ENCODE measurements at places on chromosomes 7 and 10. TPM values are rescaled to one million over a fixed set of nuclear protein-coding genes. Genes with fewer than 3 reads are reported as not detected.

- H3K4me3 ChIP-seq = no peak overlapping the region
- DNase-seq = no peak
- no peaks in the 10 kb centered on the region for H3K27me3 ChIP-seq
- no peaks in the 10 kb centered on the region for H3K36me3 ChIP-seq
- H3K4me1 ChIP-seq = no peaks in the 10 kb centered on the region
- H3K27ac ChIP-seq = no peak overlapping the region
Observed at GRCh38 chr7:110801502-110801901, 289.4 kb upstream of the LRRN3 start.

DNA sequence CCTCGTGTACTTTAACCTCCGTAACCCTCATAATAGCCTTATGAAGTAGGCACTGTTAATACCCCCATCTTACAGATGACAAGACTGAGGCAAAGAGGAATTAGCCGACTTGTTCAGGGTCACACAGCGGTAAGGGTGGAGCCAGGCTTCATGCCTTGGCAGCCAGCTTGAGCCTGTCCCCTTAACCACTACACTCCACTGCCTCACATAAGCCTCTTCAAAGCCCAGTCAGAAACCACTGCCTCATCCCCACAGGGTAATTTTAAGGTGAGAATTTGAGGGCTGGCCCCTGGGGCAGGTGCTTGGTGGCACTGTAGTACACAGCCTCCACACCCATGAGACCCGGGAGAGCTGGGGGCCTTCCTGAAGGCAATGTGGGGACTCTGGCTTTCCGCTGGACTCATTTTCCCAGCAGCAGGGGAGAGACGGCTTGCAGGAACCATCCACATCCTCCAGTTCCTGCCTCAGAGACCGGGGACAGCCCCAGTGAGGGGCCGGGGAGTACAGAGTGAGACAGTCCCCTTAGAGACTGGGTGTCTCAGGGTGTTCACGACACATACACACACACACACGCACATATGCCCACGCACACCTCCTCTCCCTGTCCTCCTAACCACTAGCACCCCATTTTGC is 7.6 kb upstream of the C10orf105 start:
- H3K36me3 ChIP-seq = no peaks in the 10 kb centered on the region
- no peak for DNase-seq
- H3K27me3 ChIP-seq = peaks cover 6% of the 10 kb centered on the region
- no peak overlapping the region for H3K4me3 ChIP-seq
- H3K4me1 ChIP-seq = peaks cover 7% of the 10 kb centered on the region
- no peak overlapping the region for H3K27ac ChIP-seq

DNA sequence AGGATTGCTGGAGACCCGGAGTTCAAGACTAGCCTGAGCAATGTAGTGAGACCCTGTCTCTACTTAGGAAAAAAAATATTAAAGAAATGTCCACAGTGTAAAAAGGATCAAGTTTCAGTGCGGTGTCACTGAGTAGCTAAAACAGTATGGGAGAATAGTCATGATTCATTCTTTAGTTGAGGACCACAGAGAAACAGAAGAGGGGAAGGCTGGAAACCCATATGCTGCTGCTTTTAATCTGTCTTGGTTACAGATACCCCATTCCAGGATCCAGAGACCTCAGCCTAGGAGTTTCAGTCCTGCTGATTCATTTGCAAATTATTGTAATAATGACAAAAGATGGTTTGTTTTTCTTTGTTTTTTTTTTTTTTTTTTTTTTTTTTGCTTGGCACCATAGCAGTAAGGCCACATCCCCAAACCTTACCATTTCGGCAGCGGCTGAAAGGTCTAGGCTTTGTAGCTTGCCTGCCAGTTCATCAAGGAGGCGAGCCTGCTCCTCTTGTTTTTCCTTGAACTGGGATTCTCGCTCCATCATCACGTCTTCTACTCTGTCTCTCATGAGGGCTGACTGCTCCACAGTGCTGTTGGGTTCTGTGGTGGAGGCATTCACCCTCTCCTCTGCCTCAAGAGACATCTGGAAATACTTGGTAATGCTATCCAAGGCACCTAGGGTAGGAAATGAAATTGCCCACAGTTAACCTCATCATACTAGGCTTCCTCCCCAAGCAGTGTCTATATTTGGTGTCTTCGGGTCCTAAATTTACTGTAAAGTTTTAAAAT is 44.2 kb downstream of the DLD start:
- H3K27me3 ChIP-seq = no peaks in the 10 kb centered on the region
- H3K4me1 ChIP-seq = peaks cover 54% of the 10 kb centered on the region
- peak; percentile 91 for DNase-seq
- peak overlapping the region; percentile 76 for H3K27ac ChIP-seq
- H3K36me3 ChIP-seq = peaks cover 73% of the 10 kb centered on the region

The DCLRE1A gene
- 3.7 TPM for total RNA-seq

The NEUROG3 gene
- total RNA-seq = not detected

The RAB18 gene
- total RNA-seq = 179 TPM

The LBX1 gene
- not detected for total RNA-seq

The ENTPD1 gene
- total RNA-seq = 0.95 TPM

Measured in astrocyte (in vitro differentiated cells and primary cell).